ENCODE measurements at places on chromosomes 16 and 17.

GRCh38 chr16:4372578-4373355 lies 1.1 kb downstream of the VASN start:
- no peak for DNase-seq

DNA sequence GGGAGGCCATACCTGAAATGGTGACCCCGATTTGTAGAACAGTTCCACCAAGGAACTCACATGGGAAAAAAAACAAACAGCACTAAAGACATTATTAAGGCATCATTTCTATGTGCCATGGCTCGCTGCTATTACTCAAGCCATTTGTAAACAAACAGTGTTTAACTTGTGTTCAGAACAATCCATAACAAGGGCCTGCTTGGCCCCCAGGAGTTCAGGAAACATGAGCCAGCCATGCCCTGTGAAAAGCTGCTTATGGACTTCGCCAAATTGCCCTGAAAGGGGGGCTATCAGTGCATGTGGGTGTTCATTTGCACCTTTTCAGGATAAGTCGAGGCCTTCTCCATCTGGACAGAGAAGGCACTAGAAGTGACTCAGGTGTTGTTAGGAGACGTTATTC lies 8.0 kb downstream of the POLR3K start:
- no peak for DNase-seq

DNA sequence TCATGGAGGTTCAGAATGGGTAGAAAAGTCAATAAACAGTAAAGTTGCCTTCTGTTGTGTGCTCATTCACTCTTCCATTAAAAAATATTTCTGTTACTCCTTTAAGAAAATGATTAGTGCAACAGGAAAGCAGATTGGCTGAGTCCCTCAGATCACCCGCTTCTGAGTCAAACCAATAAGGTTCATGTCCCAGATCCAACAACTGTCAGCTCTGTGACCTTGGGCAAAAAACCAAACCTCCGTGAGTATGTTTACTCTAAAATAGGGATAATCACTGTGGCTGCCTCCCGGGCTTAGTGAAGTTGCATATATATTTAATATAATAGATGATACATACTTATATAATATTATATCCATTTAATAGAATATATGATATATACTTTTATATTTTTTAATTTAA lies 698.5 kb upstream of the RBFOX1 start:
- no peak for DNase-seq

- no peak for DNase-seq
These were observed 283.6 kb downstream of the ABCC12 start for GRCh38 chr16:47872225-47872624.

- no peak for DNase-seq
These were observed 233.4 kb downstream of the PHKB start for GRCh38 chr16:47694543-47694942.

GRCh38 chr16:60481591-60481990 lies 1554.6 kb downstream of the CDH8 start:
- DNase-seq: no peak

GRCh38 chr17:68381076-68381900 lies 76.0 kb downstream of the WIPI1 start:
- DNase-seq: no peak

GRCh38 chr16:29811896-29812665 lies at the start of gene PRRT2:
TSS of gene PRRT2 (plus strand) at chr16:29812193. CDS start at chr16:29813055, 862 bp downstream.
- no peak for DNase-seq

- no peak for DNase-seq
These were observed 26.0 kb upstream of the MPHOSPH6 start for GRCh38 chr16:82195917-82196494.

- no peak for DNase-seq
These were observed 22.0 kb downstream of the SMPD3 start for GRCh38 chr16:68426347-68426652.

- DNase-seq: no peak
These were observed 122.0 kb downstream of the USP22 start for GRCh38 chr17:20920815-20921199.

GRCh38 chr17:81428948-81429774 lies 33.9 kb downstream of the BAHCC1 start:
- no peak for DNase-seq

- DNase-seq: no peak
These were observed 39.6 kb downstream of the STX8 start for GRCh38 chr17:9536061-9536460.

GRCh38 chr17:69433093-69433492 lies 18.6 kb downstream of the MAP2K6 start:
- no peak for DNase-seq

GRCh38 chr16:48014349-48015135 lies 141.3 kb downstream of the ABCC12 start:
- no peak for DNase-seq

GRCh38 chr17:45081047-45081703 lies 20.1 kb downstream of the NMT1 start:
- no peak for DNase-seq

- no peak for DNase-seq
These were observed 138.8 kb downstream of the PRKCA start for GRCh38 chr17:66441101-66441661.

- DNase-seq: no peak
These were observed 8.1 kb downstream of the SLC43A2 start for GRCh38 chr17:1620486-1620885.

- DNase-seq: no peak
These were observed 15.0 kb upstream of the SLC6A2 start for GRCh38 chr16:55640701-55641327.

GRCh38 chr17:43354371-43354770 lies 44.4 kb upstream of the ARL4D start:
- DNase-seq: no peak

DNA sequence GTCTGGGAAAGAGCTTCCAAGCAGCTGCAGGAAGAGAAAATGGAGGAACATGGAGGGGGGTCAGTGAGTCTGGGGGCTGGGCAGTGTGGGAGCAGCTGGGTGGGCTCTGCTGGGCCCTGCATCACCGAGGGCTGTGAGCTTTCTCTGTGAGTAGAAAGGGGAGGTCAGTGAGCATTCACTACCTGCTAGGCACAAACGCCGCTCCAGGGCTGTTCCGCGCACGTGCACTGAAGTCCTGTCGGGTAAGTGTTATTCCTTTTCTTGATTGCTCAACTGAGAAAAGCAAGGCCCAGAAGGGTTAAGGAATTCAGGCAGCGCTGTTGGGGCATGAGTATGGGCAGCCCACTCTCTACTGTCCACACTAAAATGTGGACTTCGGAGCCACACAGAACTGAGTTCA lies 4.7 kb downstream of the CACNG5 start:
- DNase-seq: no peak

DNA sequence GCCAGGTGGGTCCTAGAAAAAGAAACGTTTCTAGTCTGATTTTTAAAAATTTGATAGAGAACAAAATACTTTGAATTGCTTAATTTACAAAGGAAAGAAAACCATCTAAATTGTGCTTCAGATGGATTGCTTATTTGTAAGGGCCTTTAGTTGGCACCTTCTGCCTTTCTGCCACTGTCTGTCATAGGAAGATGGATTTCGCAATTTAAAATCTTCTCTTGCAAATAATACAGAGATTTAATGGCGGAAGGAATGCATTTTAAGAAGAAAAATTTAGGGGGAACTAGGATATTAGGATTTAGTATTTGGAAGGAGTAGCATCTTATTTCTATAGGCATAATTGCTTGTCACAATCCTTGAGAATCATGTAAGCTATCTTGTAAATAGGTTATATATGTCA lies 175.5 kb upstream of the RBL2 start:
- no peak for DNase-seq

DNA sequence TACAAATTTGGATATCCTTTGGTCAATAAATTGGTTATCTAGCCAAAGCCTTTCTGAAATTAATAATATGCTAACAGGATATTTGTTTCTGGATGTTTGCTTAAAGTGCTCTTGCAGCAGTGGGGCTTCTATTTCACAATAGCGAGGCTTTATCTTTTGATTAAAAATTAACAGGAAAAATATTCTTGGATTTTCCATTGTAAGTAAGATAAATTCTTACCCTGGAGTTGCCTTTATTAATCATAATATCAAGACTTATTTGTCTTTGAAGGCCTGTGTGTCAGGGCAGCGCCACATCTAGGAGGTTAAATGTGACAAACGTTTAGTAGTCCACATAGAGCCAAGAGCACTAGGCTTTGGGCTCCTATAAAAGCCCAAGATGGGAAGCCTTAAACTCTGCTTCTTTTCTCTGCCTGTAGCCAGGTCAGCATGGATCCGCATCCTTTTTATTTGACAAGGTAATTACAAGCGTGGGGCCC lies 5.3 kb downstream of the TMEM97 start:
- DNase-seq: no peak

DNA sequence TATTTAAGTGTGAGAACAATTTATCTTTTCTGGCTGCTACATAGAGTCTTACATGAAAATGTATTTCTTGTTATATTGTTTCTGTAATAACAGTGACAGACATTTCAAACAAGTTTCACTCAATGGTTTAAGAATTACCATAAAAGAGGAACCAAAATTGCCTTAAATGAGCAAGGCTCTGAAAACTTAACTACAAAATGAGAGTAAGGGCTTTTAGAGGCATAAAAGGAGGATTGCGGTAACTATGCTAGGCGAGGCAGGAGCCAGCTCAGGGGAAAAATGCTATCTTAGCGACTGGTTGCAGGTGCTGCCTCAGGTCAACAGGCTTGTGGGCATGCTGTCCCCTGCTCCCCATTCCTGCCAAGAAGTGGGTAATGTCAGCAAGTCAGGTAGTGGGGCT lies 81.7 kb upstream of the MSI2 start:
- no peak for DNase-seq

GRCh38 chr17:79891113-79891730 lies 52.0 kb upstream of the CBX4 start:
- DNase-seq: no peak

GRCh38 chr17:49522357-49522890 lies 27.3 kb downstream of the NGFR start:
- DNase-seq: no peak

DNA sequence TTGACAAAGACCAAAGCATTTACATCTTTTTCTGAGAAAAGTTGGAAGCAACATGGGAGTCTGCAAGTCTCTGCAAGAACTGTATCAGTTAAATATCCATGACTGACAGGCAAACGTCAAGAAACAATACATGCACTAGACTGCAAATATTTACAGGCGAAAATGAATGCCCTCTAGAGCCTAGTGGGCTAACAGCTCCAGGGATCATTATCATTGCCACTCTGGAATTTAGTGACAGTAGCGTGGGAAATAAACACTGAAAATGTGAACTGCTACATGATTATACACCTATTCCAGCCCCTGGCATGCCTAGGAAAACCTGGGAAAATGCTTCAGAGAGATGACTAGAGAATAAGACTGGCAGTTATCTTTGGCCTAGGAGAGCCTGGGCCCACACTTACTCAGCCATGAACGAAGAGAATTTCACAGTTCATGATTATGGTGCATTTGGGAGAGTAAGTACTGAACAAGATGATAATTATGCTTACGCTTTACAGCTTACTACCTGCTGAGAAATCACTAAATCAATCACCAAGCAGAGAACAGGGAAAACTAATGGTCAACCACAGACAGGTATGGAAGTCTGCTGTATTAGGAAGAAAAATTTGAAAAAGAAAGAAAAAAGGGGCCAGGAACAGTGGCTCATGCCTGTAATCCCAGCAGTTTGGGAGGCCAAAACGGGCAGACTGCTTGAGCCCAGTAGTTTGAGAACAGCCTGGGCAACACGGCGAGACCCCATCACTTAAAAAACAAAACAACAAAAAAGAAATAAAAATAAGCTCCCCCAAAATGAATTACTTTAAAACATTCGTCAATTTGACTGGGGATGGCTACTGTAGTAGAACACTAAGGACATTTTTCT lies 66.6 kb upstream of the CLEC18B start:
- no peak for DNase-seq

DNA sequence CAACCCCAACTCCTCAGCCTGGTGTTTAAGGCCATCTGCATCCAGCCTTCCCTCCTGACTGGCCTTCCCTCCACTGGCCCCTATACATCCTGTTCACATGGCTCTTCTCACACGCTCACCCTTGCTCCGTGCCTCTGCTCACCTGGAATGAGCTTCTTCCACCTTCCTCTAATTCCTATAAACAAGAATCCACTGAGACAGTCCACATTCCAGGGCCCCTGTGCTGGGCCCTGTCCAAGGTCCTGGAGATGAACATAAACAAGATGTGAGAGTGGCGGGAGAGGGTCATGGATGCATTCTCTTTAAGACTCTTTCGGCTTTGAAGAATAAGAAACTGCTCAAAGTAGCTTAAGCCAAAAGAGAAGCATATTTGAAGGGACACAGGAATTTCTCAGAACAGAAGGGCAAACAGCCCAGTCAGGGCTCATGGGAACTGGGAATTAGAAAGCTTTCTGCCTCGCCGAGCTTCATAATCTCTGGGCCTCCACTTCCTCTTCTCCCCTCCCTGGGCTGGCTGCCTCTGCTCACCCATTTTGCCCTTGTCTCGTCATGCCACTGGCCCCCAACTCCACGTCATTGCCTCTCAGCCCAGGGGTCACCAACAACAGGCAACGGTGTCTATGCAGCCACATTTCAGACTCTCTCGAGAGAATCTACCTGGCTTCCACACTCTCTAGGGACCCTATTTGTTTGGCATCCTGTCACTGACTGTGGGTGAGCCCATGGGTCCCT lies 13.5 kb downstream of the SPPL2C start:
- DNase-seq: no peak

- no peak for DNase-seq
These were observed 95.1 kb downstream of the ZFHX3 start for GRCh38 chr16:72952811-72953271.

- DNase-seq: no peak
These were observed 56.7 kb downstream of the CCDC42 start for GRCh38 chr17:8687737-8688466.

GRCh38 chr16:65059406-65059980 lies 62.4 kb downstream of the CDH11 start:
- no peak for DNase-seq

- no peak for DNase-seq
These were observed 36.4 kb upstream of the CDC42EP4 start for GRCh38 chr17:73348018-73348828.

- DNase-seq: no peak
These were observed 52.7 kb downstream of the BEAN1 start for GRCh38 chr16:66479661-66480264.

- DNase-seq: no peak
These were observed 49.8 kb upstream of the ACSF3 start for GRCh38 chr16:89043636-89044417.

DNA sequence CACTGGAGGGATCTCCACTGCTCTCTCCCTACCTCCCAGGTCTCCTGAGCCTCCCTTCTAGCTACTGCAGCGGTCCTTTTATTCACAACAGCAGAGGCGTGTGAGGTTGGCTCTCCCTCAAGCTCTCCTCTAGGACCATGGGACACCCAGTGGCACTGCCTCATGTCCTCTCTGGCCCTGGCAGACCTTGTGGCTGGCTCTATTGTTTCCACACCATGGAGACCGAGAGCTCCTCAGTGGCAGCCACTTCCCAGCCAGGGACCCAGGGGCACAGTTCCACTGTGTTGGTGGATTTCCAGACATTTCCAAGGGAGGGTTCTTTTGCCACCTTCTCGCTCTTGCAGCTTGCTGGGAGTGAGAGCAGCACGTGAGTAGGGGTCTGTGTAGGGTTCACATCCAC lies 204.9 kb downstream of the AXIN2 start:
- no peak for DNase-seq

- peak; percentile 33 for DNase-seq
These were observed 86.1 kb downstream of the ZDHHC7 start for GRCh38 chr16:84925092-84925772.

GRCh38 chr17:48738803-48739526 lies 10.4 kb upstream of the HOXB13 start:
- DNase-seq: no peak
